Activated naive CD8-positive, alpha-beta T cell treated with anti-CD3 and anti-CD28 coated beads, Interleukin-2, amount 50 U/mL, for 24 hours (primary cell): ENCODE measurements at places on chromosomes 6 and 20.

DNA sequence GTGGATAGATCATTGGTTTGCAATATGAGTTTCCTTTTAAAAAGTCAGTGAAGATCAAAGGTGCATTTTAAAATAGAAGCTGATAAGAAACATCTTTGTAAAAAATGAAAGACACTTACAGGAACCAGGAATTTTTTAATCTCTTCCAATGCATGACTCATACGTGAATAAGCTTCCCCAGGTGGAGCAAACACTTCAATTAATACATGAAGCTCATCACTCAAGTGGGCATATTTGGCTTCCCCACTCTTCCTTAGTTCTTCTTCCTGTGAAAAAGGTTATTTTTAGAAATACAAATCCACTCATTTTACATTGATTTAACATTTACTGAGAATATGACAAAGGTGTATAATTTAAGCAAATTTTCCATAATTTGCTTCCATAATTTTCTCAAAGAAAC is 308.1 kb downstream of the KHDRBS2 start:
- DNase-seq = no peak

GRCh38 chr6:123804014-123804786 is 535 bp downstream of the NKAIN2 start:
- DNase-seq = no peak

- DNase-seq = no peak
Measured at GRCh38 chr6:40393641-40394040, 193.5 kb downstream of the LRFN2 start.

DNA sequence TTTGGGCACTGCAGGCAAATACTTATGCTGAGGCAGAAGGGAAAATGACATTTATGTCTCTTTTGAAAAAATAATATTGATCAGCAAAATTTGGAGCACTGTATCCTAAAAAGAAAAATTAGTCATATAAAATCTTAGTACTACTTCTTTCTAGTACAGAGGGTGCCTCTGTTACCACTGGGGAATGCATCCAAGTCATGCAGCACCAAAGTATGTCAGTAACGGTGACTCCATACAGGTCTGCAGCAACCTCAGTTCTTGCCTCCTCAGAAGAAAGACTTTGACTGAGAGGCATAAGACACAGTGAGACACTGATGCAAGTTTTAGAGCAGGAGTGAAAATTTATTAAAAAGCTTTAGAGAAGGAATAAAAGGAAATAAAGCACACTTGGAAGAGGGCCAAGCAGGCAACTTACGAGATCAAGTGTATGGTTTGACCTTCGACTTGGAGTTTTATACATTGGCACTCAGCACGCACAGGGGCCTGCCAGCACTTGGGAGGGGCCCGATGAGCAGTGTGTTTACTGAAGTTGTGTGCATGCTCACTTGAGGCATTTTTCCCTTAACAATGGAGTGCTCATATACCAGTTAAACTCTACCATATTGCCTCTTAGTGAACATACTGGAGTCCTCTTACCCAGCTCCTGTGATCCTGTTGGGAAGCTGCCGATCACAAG is 1244.8 kb downstream of the EPHA7 start:
- DNase-seq = no peak

GRCh38 chr6:20909621-20910020 is 375.4 kb downstream of the CDKAL1 start:
- no peak for DNase-seq

DNA sequence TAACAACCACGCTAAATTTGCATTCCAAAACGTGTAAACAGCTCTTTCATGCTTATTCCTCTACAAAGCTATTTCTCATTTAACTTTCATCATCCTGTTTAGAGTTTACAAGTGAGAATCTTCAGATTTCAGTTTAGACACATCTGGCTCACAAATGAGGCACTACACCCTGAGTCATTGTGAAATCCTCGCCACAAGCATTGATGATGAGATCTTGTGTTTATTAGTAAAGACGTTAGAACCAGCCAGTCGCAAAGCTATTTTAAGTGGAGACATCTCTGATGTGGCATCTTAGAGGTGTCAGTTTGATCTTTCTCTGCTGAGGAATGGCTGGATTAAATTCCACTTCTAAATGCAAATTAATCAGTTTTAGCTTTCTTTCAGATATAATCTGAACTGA is 8.3 kb upstream of the ISM1 start:
- DNase-seq = no peak

DNA sequence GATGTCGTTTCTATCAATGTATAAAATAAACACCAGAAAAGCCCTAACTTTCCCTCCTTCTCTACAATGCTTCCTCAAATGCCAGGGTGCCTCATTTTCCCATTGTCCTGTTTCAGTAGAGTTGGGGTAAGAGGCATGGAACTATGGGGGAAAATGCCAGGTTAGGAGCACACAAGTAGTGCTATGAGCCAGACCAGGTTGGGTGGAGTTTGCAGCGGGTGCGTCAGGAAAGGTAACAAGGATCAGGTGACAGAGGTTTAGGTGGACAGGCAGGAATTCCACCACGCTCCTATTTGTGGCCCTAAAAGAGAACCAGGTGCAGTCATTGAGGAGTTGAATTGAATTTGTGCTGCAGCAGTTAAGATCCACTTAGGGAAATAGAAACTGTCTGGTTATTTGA is 36.5 kb downstream of the SYTL3 start:
- no peak for DNase-seq

- no peak for DNase-seq
Measured at GRCh38 chr6:109321752-109322151, 60.5 kb downstream of the CD164 start.

GRCh38 chr20:20808016-20808415 is 95.6 kb upstream of the RALGAPA2 start:
- DNase-seq = no peak
